ENCODE measurements at places on chromosomes 2 and 18.

GRCh38 chr18:62799977-62800376, 84.6 kb downstream of the PHLPP1 start:
- DNase-seq, result no peak

- DNase-seq, result peak; percentile 14
Measured at GRCh38 chr2:200735061-200735460, 76.6 kb upstream of the BZW1 start.

DNA sequence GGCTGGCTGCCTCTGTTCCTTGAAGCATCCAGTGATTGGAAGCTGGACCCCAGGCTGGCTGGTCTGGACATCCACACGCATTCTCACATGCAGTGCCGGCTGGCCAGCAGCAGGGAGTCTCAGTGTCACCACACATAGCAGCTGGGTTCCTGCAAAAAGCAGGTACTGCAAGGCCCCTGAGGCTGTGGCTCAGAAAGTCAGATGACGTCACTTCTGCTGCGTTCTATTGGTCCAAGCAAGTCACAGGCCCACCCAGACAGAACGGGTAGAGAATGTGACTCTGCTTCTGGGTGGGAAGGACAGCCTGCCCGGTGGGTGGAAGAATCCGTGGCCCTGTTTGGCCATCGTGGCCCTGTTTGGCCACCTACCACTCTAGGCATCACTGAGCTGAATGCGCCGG, 51.3 kb upstream of the SPP2 start:
- no peak for DNase-seq

DNA sequence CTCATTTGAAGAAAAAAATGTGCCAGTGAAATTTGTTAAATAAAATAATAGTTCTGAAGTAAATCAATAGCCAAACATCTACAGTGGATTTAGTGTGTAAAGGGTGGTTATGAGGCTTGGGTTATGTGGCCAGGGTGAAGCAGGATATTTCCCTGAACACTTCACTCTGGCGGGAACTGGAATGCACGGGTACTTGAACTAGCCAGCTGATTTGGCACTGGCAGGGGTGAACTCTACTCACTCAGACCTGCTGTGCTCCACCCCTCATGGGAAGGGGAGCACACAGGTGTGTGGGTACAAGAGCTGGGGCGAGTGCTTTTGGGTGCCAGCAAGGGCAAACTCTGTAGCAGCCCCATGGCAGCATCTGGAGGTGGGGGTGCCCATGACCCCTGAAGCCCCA, 278.2 kb downstream of the CALCRL start:
- no peak for DNase-seq

GRCh38 chr2:98623657-98624056, 15.3 kb downstream of the UNC50 start:
- DNase-seq, result no peak

GRCh38 chr18:47163241-47163640, 12.9 kb downstream of the IER3IP1 start:
- DNase-seq, result no peak

GRCh38 chr2:31241625-31242270, 7.8 kb downstream of the EHD3 start:
- no peak for DNase-seq

DNA sequence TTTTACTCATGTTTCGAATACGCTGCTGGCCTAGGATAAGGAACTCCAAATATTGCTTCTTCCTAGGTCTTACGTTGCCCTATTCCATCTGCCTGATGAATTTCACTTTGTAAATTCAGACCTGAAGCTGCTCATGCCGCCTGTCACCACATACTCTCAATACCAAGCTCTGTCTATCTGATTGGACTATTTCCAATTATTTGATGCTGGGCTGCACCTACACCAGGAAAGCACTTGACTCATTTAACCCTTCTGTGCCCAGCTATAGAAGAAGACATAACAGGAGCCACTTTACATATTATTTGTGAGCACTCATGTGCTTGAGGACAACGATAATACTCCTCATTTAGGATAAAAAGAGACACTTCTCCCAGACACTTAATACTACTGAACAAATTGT, 1293.9 kb upstream of the LRRTM1 start:
- no peak for DNase-seq

GRCh38 chr2:66082581-66082980, 352.3 kb upstream of the MEIS1 start:
- DNase-seq, result no peak

DNA sequence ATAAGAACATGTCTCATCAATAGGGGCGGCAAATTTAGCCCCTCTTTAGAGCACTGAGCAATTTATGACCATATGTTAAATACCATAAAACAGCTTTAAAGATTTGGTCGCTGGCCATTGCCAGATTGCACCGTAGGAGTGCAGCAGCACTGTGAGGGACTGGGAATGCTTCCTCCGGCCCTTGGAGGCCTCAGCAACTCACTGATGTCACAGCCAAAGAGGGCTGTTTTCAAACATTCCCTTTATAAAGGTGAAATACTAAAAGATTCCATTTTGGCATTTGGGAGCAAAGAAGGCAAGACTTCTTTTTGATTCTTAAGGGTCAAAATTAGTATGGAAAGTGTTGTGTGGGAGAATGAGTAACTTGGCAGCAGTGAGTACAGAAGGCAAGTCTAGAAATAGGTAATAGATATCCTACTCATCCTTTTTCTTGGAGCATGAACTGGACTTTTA, 63.7 kb downstream of the BABAM2 start:
- peak; percentile 37 for DNase-seq

GRCh38 chr18:23126376-23127056, 8.8 kb upstream of the CABLES1 start:
- peak; percentile 65 for DNase-seq

DNA sequence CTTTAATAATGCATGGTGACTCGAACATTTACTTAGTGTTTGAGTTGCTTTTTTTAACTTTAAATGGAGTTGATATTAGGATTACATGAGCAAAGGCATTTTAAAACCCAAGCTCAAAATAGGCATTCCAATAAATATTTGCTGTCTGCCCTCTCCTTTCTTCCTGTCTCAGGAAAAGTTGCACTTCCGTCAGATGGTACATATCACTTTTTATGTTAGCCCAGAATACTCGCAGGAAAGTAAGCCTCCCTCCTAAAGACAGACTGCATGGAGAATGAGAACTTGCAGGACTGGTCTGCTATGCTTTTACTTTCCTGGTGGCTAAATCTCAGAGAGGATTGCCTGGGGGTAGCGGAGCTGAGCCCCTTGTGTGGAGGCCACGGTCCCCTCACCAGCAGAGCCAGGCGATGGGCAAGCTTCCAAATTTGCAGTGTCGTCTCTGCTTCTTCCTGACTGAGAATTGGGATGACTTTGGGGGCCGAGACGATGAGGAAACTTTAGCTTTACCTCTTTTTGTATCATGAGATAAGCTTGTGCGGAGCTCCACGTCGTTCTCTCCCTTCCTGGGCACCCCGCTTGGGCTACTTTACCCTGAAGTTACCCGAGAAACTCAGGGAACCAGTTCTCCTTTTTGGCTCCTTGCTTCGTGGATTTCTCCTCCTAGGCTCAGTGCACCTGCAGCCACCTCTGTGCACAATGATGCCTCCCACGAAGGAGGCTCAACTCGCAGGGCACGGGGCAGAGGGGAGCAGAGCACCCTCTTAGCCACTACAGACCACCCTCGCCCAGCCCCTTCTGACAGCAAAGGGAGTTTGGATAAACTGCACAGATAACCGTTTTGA, 223.3 kb downstream of the SH3RF3 start:
- DNase-seq, result no peak

- no peak for DNase-seq
Measured at GRCh38 chr2:191012845-191013681, 908 bp downstream of the STAT1 start.

- no peak for DNase-seq
Measured at GRCh38 chr18:62033756-62034155, 140.9 kb upstream of the RNF152 start.

GRCh38 chr2:240925191-240925567, 19.0 kb downstream of the CROCC2 start:
- DNase-seq, result no peak

- no peak for DNase-seq
Measured at GRCh38 chr2:3533836-3534235, 14.5 kb upstream of the ADI1 start.

GRCh38 chr2:64359892-64360657, 93.9 kb upstream of the LGALSL start:
- no peak for DNase-seq

DNA sequence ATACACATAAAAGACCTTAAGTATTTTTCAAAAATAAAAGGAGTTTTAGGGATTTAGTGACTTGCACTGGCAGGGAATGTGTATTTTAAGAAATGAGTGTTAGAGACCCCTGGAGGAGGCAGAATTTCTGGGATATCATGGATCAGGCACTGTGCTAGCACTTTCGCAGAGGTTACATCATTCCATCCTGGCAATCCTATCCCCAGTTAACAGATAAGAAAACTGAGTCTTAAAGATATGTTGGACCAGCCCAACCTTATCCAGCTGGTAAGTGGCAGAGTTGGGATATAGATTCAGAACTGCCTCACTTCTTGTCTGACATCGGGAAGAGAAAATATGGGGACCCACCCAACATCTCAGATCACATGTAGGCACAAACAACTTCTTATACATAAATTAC, 160.3 kb upstream of the EPAS1 start:
- DNase-seq, result no peak

DNA sequence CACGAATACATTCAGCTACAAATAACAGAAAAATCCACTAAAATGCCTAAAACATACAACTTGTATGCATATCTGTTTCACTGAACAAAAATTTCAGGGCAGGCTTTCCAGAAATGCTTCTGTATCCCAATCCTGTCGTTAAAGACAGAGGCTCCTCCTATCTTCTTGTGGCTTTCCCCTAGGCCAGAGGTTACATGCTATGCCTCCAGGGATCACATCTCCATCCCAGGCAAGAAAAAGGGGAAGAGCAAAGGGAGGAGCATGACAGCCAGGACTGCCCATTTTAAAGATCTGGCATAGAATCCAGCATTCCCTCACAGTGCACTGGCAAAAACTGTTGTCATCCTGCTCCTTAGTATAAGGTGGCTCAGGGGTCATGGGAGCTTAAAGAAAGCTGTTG, 268.7 kb upstream of the SETBP1 start:
- no peak for DNase-seq

- no peak for DNase-seq
Measured at GRCh38 chr2:170462433-170463205, 252.5 kb upstream of the SP5 start.

GRCh38 chr2:3147651-3148530, 229.7 kb downstream of the EIPR1 start:
- no peak for DNase-seq

- DNase-seq, result no peak
Measured at GRCh38 chr2:221050020-221050795, 521.9 kb downstream of the EPHA4 start.

DNA sequence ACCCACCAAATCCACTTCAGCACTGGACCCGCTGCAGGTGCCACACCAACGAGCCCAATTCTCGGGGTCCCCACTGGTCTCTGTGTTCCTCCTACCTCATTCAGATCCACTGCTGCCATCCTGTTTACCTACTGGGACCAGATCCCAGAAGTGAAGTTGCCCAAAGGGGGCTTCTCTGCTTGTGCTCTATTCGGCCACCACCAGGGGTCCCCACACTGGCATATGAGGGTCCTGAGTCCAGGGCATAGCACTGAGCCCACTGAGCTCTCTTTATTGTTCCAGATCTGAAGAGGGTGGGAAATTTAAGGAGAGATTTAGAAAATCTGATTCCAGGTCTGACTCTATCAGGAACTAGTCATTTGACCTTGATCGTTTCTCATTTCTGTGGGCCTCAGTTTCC, 2.4 kb downstream of the GPR45 start:
- peak; percentile 49 for DNase-seq

DNA sequence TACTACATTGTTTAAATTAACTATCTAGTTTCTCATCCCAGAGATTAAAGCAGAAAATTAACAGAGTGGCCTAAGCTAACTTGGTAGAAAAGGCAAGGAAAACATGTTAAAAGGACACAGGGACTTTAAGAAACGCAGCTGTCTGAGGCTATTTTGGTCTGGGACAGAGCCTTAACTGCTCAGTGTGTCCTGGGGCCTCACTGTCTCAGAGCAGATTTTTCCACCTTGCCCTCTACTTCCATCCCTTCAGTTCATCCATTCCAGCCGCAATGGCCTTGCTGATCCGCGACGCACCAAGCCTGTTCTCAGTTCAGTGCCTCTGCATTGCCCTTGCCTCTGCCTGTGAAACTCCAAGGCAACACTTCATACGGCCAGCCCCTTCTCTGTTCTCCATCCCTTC, 114.9 kb upstream of the OSR1 start:
- DNase-seq, result no peak

DNA sequence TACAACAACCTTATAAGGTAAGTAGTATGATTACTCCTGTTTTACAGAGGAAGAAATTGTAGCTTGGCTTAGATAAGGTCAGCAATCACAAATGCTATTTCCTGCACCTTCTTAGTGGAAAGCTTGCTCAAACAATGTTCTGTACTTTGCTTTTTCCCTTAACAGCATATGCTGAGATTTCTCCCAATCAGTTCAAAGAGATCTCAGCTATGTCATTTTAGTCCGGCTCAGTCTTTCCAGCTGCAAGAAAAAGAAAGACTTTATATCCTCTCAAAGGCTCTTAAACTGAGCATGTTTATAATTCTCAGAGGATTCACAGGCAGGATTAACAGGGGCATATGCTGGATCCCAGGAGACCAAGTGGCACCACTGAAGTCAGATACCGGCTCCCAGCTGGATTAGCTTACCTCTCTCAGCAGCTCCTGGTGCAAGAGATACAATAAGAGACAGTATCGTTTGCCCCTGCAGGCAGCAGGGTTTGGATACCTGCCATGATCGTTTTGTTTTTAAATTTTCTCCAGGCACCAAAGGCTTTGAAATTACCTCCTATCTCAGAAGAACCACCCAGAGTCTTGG, 29.5 kb downstream of the KIAA2012 start:
- DNase-seq, result peak; percentile 73

- DNase-seq, result no peak
Measured at GRCh38 chr18:79852561-79853302, 55.0 kb downstream of the KCNG2 start.

DNA sequence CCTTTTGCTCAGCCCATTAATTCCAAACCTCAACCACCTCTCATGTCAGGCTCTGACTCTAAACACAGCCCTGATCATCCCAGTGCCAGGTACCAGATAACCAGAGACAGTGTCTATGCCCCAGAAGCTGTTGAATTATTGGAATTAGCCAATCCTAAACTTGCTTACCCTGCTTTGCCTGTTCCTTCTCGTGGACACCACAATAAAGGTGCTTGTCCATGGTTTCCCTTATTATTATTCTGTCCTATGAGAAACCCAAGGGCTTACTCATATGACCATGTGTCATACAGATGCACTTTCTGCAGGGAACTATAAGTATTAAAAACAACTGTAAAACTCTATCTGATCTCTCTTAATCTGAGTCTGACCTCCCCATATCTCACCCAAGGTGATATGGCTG, 2193.8 kb upstream of the PIK3C3 start:
- no peak for DNase-seq

GRCh38 chr18:48806551-48807261, 144.1 kb downstream of the SMAD7 start:
- DNase-seq, result peak; percentile 46

DNA sequence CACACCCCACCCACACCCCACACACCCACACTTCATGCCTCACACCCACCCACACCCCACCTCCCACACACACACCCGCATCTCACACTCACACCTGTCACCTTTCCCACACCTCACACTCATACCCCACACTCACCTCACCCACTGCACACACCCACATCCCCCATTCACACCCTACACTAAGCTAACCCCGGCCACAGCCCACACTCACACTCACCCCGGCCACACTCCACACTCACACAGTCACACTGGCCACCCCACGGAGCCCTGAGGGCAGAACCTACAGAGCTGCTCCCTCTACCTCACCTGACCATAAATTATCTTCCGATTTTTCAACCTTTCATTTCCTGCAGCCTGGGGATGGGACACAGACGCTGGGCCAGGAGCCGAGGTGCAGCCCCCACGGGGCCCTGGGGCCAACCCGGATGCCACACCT, 241.3 kb downstream of the HDAC4 start:
- no peak for DNase-seq
